ENCODE measurements at places on chromosomes 4 and X.

DNA sequence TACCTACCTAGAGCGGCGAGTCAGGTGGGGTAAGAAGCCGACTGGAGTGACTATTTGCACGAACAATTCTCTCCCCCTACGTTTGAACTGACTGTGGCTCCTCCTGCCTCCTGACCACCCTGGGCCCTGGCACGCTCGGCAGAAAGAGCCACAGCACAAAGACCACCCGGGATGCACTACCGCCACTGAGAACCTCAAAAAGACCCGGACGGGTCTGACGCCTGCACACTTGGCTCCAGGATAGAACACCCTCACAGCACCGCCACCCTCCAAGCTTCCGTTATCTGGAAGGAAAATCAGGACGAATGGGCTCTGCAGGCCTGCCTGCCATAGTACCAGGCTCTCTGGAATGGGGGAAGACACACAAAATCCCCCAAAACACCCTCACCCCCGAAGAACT, 2.2 kb downstream of the LRPAP1 start:
- peaks cover 2% of the 10 kb centered on the region for H3K36me3 ChIP-seq
- H3K27ac ChIP-seq: no peak overlapping the region
- no peak overlapping the region for H3K4me3 ChIP-seq
- H3K27me3 ChIP-seq: no peaks in the 10 kb centered on the region
- H3K4me1 ChIP-seq: peaks cover 24% of the 10 kb centered on the region

GRCh38 chr4:184616633-184617551, 32.4 kb downstream of the CASP3 start:
- H3K27me3 ChIP-seq: no peaks in the 10 kb centered on the region
- peak overlapping the region; percentile 19 for H3K4me3 ChIP-seq
- H3K27ac ChIP-seq: no peak overlapping the region
- no peak for DNase-seq
- peaks cover 13% of the 10 kb centered on the region for H3K4me1 ChIP-seq

DNA sequence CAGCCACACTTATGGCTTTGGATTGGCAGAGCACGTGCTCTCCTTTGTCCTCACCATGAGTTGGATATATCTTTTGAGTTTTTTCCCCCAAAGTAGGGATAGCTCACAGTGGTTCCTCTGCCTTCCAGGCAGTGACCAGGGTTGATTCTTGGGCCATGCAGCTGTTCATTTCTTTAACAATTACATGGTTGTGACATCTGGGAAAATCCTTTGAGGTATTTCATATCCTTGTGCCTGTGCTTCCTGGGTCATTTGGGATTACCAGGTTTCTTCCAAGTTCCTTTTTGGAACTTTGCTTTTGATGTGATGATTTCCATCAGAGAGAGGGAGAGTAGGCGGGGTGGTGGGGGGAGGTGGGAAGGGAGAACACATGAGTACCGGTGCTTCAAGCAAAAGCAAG, 15.6 kb downstream of the BCORL1 start:
- no peaks in the 10 kb centered on the region for H3K27me3 ChIP-seq
- H3K4me1 ChIP-seq: peaks cover 8% of the 10 kb centered on the region
- no peak for DNase-seq
- no peak overlapping the region for H3K27ac ChIP-seq
- no peaks in the 10 kb centered on the region for H3K36me3 ChIP-seq
- no peak overlapping the region for H3K4me3 ChIP-seq

- no peak overlapping the region for H3K27ac ChIP-seq
- no peaks in the 10 kb centered on the region for H3K36me3 ChIP-seq
- peaks cover 27% of the 10 kb centered on the region for H3K4me1 ChIP-seq
- peaks cover 15% of the 10 kb centered on the region for H3K27me3 ChIP-seq
- H3K4me3 ChIP-seq: no peak overlapping the region
These were observed 27.4 kb downstream of the HOPX start for GRCh38 chr4:56653461-56654237.

DNA sequence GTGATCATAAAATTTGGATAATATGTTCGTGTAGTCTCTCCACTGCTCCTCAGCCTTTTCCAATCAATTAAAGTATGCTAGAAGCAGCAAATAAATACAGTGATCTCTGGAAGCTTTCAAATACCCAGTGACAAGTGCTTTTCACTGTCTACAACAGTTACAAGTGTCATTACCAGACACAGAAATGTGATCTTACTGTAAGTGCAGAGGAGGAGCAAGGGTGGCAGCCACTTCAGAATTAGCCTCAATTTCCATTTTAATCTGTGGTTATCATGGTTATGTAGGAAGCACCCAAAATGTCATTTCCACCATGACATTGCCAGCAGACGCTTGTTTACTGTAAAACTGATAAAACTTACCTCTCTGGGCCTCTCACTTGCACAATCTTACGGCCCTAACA, 133.9 kb upstream of the ADAMTS3 start:
- H3K4me1 ChIP-seq: no peaks in the 10 kb centered on the region
- H3K27ac ChIP-seq: no peak overlapping the region
- H3K4me3 ChIP-seq: no peak overlapping the region
- no peaks in the 10 kb centered on the region for H3K27me3 ChIP-seq
- DNase-seq: no peak
- no peaks in the 10 kb centered on the region for H3K36me3 ChIP-seq

DNA sequence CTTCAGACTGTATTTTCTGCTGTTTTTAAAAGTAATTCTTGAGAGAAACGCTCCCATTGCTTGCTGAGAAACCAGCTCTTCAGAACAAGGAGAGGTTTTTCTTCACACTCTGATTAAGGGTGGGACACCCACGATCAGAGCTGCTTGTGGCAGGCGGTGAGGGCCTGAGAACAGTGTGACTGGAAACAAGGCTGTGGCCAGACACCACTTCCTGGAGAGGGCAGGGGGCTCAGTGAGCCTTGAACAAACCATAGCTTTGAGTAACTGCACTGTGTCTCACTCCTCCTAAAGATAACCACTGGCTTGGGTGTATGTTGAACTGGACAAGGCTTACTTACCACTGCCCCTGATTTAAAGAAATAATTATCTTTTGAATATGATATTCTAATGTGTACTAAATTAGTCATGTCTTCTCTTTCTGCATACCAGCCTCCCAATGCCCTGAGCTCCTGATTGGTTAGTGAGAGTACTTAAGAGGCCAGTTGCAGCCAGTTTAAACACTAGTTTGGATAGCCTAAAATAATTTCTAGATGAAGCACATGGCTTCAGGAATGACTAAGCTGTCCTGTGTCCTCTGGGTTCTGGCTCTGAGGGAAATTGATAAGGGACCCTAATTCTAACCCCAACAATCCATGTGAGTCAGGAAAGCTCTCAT, 3.7 kb upstream of the GPR82 start:
- H3K36me3 ChIP-seq: no peaks in the 10 kb centered on the region
- peaks cover 30% of the 10 kb centered on the region for H3K4me1 ChIP-seq
- H3K4me3 ChIP-seq: no peak overlapping the region
- no peak overlapping the region for H3K27ac ChIP-seq

GRCh38 chr4:187166886-187167512, 443.3 kb upstream of the FAT1 start:
- no peak overlapping the region for H3K27ac ChIP-seq
- no peaks in the 10 kb centered on the region for H3K36me3 ChIP-seq
- no peak overlapping the region for H3K4me3 ChIP-seq
- H3K27me3 ChIP-seq: no peaks in the 10 kb centered on the region
- DNase-seq: no peak

- H3K27me3 ChIP-seq: no peaks in the 10 kb centered on the region
- peak overlapping the region; percentile 49 for H3K27ac ChIP-seq
- H3K4me3 ChIP-seq: peak overlapping the region; percentile 82
These were observed 62.3 kb downstream of the FAM193A start for GRCh38 chr4:2598511-2599303.

- no peaks in the 10 kb centered on the region for H3K27me3 ChIP-seq
- H3K36me3 ChIP-seq: no peaks in the 10 kb centered on the region
- H3K27ac ChIP-seq: no peak overlapping the region
- H3K4me1 ChIP-seq: no peaks in the 10 kb centered on the region
- DNase-seq: no peak
These were observed 47.3 kb downstream of the CHRDL1 start for GRCh38 chrX:110748256-110748806.

- peaks cover 11% of the 10 kb centered on the region for H3K4me1 ChIP-seq
- no peak for DNase-seq
- H3K27me3 ChIP-seq: no peaks in the 10 kb centered on the region
- peak overlapping the region; percentile 75 for H3K4me3 ChIP-seq
- H3K36me3 ChIP-seq: peaks cover under 1% of the 10 kb centered on the region
These were observed 15.8 kb downstream of the RPL39 start for GRCh38 chrX:119775517-119776238.

- H3K27me3 ChIP-seq: peaks cover 12% of the 10 kb centered on the region
- no peak overlapping the region for H3K4me3 ChIP-seq
- no peaks in the 10 kb centered on the region for H3K4me1 ChIP-seq
These were observed 43.6 kb upstream of the FTHL17 start for GRCh38 chrX:31115398-31115797.

- no peaks in the 10 kb centered on the region for H3K36me3 ChIP-seq
- no peak for DNase-seq
- H3K4me1 ChIP-seq: peaks cover 3% of the 10 kb centered on the region
- peaks cover 3% of the 10 kb centered on the region for H3K27me3 ChIP-seq
- H3K4me3 ChIP-seq: no peak overlapping the region
These were observed 3.1 kb upstream of the FGB start for GRCh38 chr4:154559494-154560418.

DNA sequence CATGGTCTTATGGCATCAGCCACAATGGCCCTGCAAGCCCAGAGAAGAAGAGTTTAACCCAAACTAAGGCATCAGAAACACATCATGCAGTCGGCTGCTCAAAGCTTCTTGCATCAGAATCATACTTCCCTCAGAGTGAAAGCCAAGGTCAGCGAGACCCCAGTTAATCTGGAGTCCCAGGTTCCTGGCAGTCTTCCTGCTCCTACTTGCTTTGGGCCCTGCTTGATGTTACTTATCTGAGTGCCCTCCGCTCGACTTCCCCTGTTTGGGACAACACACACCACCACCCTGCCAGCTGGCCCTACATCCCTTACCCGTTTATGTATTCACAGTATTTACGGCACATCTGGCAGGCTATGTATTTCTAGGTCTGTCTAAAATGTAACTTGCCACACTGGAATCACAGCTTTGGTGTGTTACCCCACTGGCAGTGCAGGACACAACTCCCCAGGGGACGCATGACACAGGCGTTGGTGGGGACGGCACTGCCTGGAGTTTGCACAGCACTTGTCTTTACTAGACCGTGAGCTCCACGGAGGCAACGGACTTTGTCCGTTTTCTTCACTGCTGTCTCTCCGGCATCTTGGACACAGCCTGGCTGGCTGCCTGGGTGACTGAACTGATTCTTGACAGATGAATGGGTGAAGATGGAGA, 22.8 kb downstream of the CRMP1 start:
- no peak overlapping the region for H3K4me3 ChIP-seq
- H3K27me3 ChIP-seq: peaks cover 9% of the 10 kb centered on the region
- no peak for DNase-seq
- no peak overlapping the region for H3K27ac ChIP-seq
- no peaks in the 10 kb centered on the region for H3K36me3 ChIP-seq

GRCh38 chrX:106220177-106220576, 52.1 kb downstream of the PWWP3B start:
- H3K27me3 ChIP-seq: no peaks in the 10 kb centered on the region
- no peaks in the 10 kb centered on the region for H3K4me1 ChIP-seq
- DNase-seq: no peak
- no peaks in the 10 kb centered on the region for H3K36me3 ChIP-seq
- H3K27ac ChIP-seq: no peak overlapping the region

DNA sequence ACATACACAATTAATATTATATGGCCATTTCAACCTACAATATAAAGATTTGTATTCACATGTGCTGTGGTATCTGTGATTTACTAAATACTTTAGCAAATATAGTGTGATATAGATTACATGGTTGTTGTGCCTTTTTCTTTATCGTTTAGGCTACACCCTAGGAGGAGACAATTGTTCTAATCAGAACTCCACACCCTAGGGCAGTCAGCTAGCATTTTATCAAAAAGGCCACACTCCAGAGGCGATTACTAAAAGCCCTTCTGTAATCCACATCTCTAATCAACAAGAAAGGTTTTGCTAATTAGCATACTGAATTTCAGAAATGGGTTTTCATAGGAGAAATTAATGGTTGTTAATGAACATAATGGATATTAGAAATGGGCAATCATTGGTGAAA, 319.5 kb upstream of the NOCT start:
- H3K27me3 ChIP-seq: peaks cover 10% of the 10 kb centered on the region
- H3K4me1 ChIP-seq: no peaks in the 10 kb centered on the region
- no peaks in the 10 kb centered on the region for H3K36me3 ChIP-seq
- DNase-seq: no peak

DNA sequence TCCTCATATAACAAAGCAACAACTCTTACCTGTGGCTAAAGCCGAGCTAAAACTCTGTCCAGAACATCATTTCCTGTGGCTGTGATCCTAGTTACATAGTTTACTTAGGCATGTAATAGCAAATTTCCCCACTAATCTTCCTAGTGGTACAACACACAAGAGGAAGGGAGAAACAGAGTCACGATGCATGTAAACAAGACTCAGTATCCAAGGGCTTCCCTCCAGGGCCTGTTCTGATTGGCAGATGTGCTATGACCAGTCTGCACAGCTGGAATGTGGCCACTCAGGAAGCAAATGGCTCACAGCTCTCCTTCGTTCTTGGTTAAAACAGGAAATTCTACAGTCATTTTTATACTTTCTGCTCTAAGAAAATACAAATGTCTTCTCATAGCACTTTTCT, 49.2 kb upstream of the PRSS48 start:
- no peak for DNase-seq
- no peaks in the 10 kb centered on the region for H3K36me3 ChIP-seq
- peaks cover 9% of the 10 kb centered on the region for H3K27me3 ChIP-seq

DNA sequence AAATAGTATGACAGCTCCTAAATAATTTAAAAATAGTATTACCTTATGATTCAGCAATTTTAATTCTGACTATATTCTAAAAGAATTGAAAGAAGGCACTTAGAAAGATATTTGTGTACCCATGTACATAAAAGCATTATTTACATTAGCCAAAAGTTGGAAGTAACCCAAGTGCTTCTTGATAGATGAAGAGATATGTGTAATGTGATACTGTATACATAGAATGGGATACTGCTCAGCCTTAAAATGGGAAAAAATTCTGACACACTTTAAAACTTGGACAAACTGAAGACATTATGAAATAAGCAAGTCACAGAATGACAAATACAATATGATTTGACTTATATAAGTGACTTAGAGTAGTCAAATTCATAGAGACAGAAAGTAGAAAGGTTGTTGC, 112.2 kb downstream of the IDS start:
- no peaks in the 10 kb centered on the region for H3K36me3 ChIP-seq
- no peak overlapping the region for H3K27ac ChIP-seq
- H3K4me3 ChIP-seq: no peak overlapping the region
- no peak for DNase-seq
- H3K4me1 ChIP-seq: no peaks in the 10 kb centered on the region

GRCh38 chr4:28926156-28926555, 1794.0 kb upstream of the PCDH7 start:
- DNase-seq: no peak
- no peaks in the 10 kb centered on the region for H3K36me3 ChIP-seq
- no peak overlapping the region for H3K27ac ChIP-seq

DNA sequence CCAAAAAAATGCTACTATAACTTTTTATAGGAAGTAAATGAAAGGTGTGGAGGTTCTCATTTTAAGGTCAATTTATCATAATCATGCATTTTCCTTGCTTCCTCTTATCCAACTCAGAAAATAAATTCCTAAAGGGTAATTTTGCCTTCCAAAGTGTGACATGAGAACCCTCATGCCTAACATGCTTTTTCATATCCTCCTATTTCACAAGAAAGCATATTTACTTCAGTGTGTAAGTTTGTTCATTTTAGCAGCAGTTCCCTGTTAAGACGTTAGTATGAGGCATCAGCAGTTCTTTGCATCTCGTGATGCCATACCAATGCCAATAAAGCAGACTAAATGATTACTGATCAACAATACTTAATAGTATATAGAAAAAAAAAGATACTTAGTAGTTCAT, 18.4 kb downstream of the WDFY3 start:
- no peaks in the 10 kb centered on the region for H3K36me3 ChIP-seq
- peaks cover 5% of the 10 kb centered on the region for H3K27me3 ChIP-seq
